Esophagus squamous epithelium (tissue), 5 donors: ENCODE measurements at places on chromosomes 16 and 17. TPM values are rescaled to one million over a fixed set of nuclear protein-coding genes. Genes with fewer than 3 reads are reported as not detected.
A peak's percentile ranks its signal among the peaks of the same experiment; 100 is the strongest.

GRCh38 chr16:59320657-59321056 is 586.5 kb upstream of the GOT2 start:
- no peaks in the 10 kb centered on the region for H3K27me3 ChIP-seq
- H3K36me3 ChIP-seq, result no peaks in the 10 kb centered on the region
- no peak for DNase-seq
- no peaks in the 10 kb centered on the region for H3K4me1 ChIP-seq
- no peak overlapping the region for H3K27ac ChIP-seq

DNA sequence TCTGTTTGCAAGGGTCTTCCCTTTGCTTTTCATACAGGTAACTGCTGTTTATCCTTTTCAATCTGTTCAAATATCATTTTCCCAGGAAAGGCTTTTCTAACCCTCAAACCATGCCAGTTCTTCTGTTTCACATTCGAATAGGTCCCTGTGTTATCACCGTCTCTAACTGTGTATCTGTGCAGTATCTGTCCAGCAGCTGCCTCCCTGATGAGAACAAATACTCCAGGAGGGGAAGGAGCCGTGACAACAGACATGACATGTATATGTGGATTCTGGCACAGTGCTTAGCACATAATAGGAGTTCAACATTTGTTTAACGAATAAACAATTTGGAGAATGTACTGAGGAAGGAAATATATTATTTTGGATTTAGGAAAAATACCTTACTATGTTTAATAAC is 95.7 kb downstream of the STX8 start:
- H3K36me3 ChIP-seq, result no peaks in the 10 kb centered on the region
- no peak overlapping the region for H3K4me3 ChIP-seq
- H3K27me3 ChIP-seq, result no peaks in the 10 kb centered on the region

DNA sequence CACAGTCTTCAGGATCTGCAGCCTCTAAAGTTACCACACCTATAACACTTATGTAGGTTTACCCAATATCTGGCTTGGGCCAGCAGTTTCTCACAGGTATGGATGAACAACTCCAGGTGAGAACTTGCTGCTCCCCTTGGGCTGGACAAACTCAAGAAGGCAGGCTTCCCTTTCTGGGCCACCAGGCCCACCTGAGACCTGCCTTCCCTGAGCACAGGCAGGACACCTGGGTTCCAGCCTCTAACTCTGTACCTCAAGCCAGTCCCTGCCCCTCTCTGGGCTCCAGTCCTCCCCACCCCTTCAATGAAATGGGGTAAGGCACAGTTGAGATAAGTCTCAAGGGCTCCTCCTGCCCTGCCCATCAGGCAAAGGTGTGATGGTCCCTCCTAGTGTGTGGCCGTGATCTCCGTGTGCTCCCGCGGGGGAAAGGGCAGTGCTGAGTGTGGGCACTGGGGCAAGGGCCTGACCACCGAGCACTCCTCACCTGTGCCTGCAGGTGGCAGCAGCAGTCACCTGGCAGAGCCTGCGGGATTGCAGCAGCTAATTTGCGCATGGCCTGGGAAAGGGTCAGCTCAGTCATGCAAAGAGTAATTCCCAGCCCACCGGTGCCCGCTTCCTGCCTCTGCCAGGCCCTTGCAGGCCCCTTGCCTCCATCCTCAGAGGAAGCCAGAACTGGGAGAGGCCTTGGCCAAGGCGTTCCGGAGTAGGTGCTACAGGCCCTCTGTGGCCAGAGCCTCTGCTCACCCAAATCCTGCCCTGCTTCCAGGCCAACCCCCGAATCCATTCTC is 28.2 kb upstream of the ADGRG1 start:
- peaks cover 3% of the 10 kb centered on the region for H3K4me1 ChIP-seq
- no peaks in the 10 kb centered on the region for H3K36me3 ChIP-seq
- no peak overlapping the region for H3K4me3 ChIP-seq
- no peaks in the 10 kb centered on the region for H3K27me3 ChIP-seq

DNA sequence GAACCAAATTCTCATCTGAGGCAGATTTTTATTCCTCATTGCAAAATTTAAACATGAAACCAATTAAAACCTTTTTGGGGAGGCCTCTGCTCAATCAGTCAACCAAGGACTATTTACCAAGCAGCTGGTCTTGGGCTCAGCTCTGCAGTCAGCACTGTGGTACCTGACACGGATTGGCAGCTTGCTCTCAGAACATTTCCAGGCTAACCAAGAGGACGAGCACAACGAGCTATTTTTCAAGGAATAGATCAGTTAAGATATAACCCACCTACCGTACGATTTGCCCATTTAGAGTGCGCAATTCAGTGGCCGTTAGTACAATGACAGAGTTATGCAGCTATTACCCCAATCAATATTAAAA is 26.4 kb upstream of the KLHDC4 start:
- H3K4me1 ChIP-seq, result peaks cover 13% of the 10 kb centered on the region
- no peak overlapping the region for H3K4me3 ChIP-seq
- no peaks in the 10 kb centered on the region for H3K27me3 ChIP-seq
- no peak for DNase-seq
- H3K27ac ChIP-seq, result no peak overlapping the region

DNA sequence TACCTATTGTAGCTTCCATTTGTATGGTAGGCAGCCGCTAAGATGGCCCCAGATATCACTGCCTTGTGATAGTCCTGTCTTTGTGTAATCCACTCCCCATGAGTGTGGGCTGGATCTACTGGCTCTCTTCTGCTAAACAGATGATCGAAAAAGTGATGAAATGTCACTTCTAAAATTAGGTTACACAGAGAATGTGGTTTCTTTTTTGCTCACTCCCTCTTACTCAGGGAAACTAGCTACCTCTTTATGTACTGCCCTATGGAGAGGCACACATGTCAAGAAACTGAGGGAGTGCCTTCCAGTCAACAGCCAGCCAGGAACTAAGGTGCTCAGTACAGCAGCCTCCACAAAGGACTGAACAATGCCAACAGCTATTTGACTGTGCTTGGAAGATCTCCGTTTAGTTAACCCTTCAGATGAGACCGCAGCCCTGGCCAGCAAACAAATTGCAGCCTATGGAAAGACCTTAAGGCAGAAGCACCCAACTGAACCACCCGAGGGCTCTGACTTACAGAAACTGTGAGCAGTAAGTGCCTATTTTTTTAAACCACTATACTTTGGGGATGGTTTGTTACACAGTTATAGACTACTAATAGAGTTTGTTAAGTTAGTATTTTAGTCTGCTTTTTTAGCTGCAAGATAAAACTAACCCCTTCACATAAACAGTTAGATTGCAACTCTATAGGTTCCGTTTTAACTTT is 113.2 kb upstream of the MAF start:
- no peak overlapping the region for H3K27ac ChIP-seq
- H3K36me3 ChIP-seq, result no peaks in the 10 kb centered on the region
- no peak overlapping the region for H3K4me3 ChIP-seq
- no peaks in the 10 kb centered on the region for H3K4me1 ChIP-seq
- DNase-seq, result no peak

- H3K27ac ChIP-seq, result peak overlapping the region; percentile 99
- H3K4me1 ChIP-seq, result peaks cover 31% of the 10 kb centered on the region
- DNase-seq, result no peak
- peak overlapping the region; percentile 87 for H3K4me3 ChIP-seq
- peaks cover 19% of the 10 kb centered on the region for H3K36me3 ChIP-seq
Measured at GRCh38 chr17:75856062-75856756, 1.1 kb upstream of the WBP2 start.

GRCh38 chr17:4936436-4936835 is 3.4 kb downstream of the SLC25A11 start:
- no peak overlapping the region for H3K4me3 ChIP-seq
- H3K27ac ChIP-seq, result no peak overlapping the region
- no peaks in the 10 kb centered on the region for H3K27me3 ChIP-seq
- H3K4me1 ChIP-seq, result peaks cover 25% of the 10 kb centered on the region

DNA sequence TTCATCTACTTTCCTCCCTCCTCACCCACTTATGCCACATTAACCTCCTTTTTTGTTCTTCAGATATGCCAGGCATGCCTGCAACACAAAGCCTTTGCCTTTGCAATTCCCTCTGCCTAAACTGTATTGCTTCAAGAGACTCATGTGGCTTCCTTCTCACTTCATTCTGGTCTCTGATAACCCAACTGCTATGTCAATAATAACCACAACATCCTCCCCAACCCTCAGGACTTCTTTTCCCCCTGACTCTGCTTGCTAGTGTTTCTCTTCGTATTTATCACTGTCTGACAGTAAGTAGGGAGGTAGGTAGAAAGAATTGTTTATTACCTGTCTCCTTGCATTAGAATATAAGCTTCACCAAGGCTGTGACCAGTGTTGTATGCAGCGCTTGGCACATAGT is 22.4 kb downstream of the RBL2 start:
- H3K36me3 ChIP-seq, result peaks cover 100% of the 10 kb centered on the region
- no peaks in the 10 kb centered on the region for H3K27me3 ChIP-seq

GRCh38 chr17:4777969-4778760 is 6.5 kb downstream of the TM4SF5 start:
- H3K4me3 ChIP-seq, result no peak overlapping the region
- no peaks in the 10 kb centered on the region for H3K27me3 ChIP-seq
- DNase-seq, result no peak
- H3K27ac ChIP-seq, result no peak overlapping the region
- H3K36me3 ChIP-seq, result no peaks in the 10 kb centered on the region

DNA sequence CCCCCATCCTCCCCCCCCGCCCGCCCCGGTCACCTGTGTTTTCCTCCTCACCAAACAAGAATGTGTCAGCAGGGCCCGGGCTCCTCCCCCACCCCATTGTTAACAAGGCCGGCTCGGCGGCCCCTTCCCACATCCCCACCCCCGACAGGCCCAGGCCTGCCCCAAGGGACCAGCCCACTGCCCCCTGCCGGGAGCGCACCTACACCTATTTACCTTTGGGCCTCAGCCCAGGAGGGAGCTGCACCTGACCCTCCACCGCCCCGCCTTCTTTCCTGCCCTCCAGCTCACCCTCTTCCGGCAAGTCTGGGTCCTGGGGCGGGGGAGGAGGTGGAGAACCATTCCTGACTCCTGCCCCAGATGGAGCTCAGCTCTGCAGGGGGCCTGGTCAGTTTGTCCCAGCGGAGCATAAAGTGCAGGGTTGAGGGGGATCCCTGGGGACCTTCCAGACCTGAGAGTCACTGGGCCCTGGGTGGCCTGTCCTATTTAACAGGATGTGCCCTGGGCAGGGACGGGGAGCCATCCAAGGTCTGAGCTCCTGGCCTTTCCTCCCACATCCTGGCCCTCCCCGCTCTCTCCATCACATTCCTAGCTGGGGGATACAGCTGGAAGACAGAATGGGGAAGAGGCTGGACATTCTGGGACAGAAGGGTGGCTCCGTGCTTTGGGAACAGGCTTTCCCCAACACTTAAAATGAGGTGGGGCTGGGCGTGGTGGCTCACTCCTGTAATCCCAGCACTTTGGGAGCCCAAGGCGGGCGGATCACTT is 8.3 kb downstream of the FOXJ1 start:
- H3K27ac ChIP-seq, result peak overlapping the region; percentile 55
- DNase-seq, result no peak
- peak overlapping the region; percentile 7 for H3K4me3 ChIP-seq
- peaks cover 18% of the 10 kb centered on the region for H3K4me1 ChIP-seq
- no peaks in the 10 kb centered on the region for H3K27me3 ChIP-seq
- H3K36me3 ChIP-seq, result no peaks in the 10 kb centered on the region

- H3K4me1 ChIP-seq, result no peaks in the 10 kb centered on the region
- H3K36me3 ChIP-seq, result no peaks in the 10 kb centered on the region
- no peak for DNase-seq
- no peak overlapping the region for H3K4me3 ChIP-seq
- H3K27me3 ChIP-seq, result no peaks in the 10 kb centered on the region
Measured at GRCh38 chr16:27390151-27390550, 11.8 kb upstream of the IL21R start.

- no peak overlapping the region for H3K27ac ChIP-seq
- H3K36me3 ChIP-seq, result peaks cover 99% of the 10 kb centered on the region
- no peak overlapping the region for H3K4me3 ChIP-seq
- no peak for DNase-seq
Measured at GRCh38 chr17:60049936-60050335, 28.8 kb downstream of the HEATR6 start.

- no peaks in the 10 kb centered on the region for H3K4me1 ChIP-seq
- no peak for DNase-seq
- H3K27ac ChIP-seq, result no peak overlapping the region
- no peak overlapping the region for H3K4me3 ChIP-seq
- no peaks in the 10 kb centered on the region for H3K27me3 ChIP-seq
- H3K36me3 ChIP-seq, result no peaks in the 10 kb centered on the region
Measured at GRCh38 chr17:43342589-43342890, 56.3 kb upstream of the ARL4D start.

GRCh38 chr17:57033296-57033695 is 51.8 kb upstream of the AKAP1 start:
- H3K27ac ChIP-seq, result peak overlapping the region; percentile 78
- no peak for DNase-seq
- H3K36me3 ChIP-seq, result no peaks in the 10 kb centered on the region
- H3K4me3 ChIP-seq, result no peak overlapping the region

- peaks cover 61% of the 10 kb centered on the region for H3K27me3 ChIP-seq
- H3K36me3 ChIP-seq, result no peaks in the 10 kb centered on the region
- no peak overlapping the region for H3K27ac ChIP-seq
- no peak for DNase-seq
- H3K4me3 ChIP-seq, result no peak overlapping the region
Measured at GRCh38 chr17:34408439-34408838, 45.4 kb upstream of the CCL1 start.

GRCh38 chr16:77295896-77296295 is 96.7 kb downstream of the SYCE1L start:
- no peaks in the 10 kb centered on the region for H3K4me1 ChIP-seq
- H3K27ac ChIP-seq, result no peak overlapping the region
- no peaks in the 10 kb centered on the region for H3K36me3 ChIP-seq
- no peak overlapping the region for H3K4me3 ChIP-seq
- H3K27me3 ChIP-seq, result no peaks in the 10 kb centered on the region

GRCh38 chr17:56819030-56819429 is 14.7 kb downstream of the C17orf67 start:
- H3K4me3 ChIP-seq, result no peak overlapping the region
- no peaks in the 10 kb centered on the region for H3K27me3 ChIP-seq
- no peak for DNase-seq
- no peaks in the 10 kb centered on the region for H3K4me1 ChIP-seq
- H3K27ac ChIP-seq, result no peak overlapping the region
- no peaks in the 10 kb centered on the region for H3K36me3 ChIP-seq

- peaks cover 6% of the 10 kb centered on the region for H3K4me1 ChIP-seq
- no peak overlapping the region for H3K4me3 ChIP-seq
- no peaks in the 10 kb centered on the region for H3K36me3 ChIP-seq
Measured at GRCh38 chr16:56732366-56732765, 2.4 kb downstream of the NUP93 start.

- H3K4me1 ChIP-seq, result peaks cover 9% of the 10 kb centered on the region
- peaks cover 5% of the 10 kb centered on the region for H3K36me3 ChIP-seq
- DNase-seq, result no peak
- no peaks in the 10 kb centered on the region for H3K27me3 ChIP-seq
- H3K4me3 ChIP-seq, result no peak overlapping the region
Measured at GRCh38 chr17:82608816-82609215, 39.4 kb downstream of the WDR45B start.

SLFN14 gene
- total RNA-seq, result not detected

DCXR gene
- 162 TPM for total RNA-seq

TBC1D3B gene
- 2.9 TPM for total RNA-seq

EFCAB13 gene
- total RNA-seq, result 0.91 TPM

SLC6A2 gene
- 0.18 TPM for total RNA-seq

MT1A gene
- 5.3 TPM for total RNA-seq
